ENCODE measurements at places on chromosomes 13 and 19.

DNA sequence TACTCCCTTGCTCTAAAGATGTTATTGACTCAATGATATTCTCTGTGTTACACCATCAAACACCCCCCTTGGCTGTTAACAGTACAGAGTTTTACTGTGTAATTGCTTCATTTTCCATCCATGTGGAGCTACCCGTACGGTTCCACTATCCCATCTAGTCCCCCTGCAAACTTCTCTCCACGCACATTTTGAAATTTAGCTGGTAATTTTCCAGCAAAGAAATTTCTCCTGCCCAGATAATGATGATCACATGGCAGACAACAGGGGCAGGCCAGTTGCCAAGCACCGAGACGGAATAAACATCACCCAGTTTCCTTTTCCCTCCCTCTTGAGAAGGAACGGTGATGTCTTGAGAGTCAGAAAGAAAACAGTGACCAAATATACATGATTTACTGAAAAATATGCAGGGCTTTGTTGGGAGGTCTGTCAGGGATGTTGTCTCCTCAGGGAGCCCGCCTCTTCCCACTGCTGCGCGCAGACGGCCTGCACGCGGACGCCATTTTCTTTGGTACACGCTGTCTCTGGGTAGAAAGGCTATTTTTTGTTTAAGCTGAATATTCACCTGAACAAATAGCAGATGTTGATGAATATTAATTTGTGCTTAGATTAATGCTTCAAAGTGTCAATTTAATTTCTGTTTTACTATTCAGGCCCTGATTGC lies 109.9 kb downstream of the OLFM4 start:
- H3K4me1 ChIP-seq: no peaks in the 10 kb centered on the region
- no peak for DNase-seq
- no peak overlapping the region for H3K4me3 ChIP-seq
- H3K36me3 ChIP-seq: no peaks in the 10 kb centered on the region

DNA sequence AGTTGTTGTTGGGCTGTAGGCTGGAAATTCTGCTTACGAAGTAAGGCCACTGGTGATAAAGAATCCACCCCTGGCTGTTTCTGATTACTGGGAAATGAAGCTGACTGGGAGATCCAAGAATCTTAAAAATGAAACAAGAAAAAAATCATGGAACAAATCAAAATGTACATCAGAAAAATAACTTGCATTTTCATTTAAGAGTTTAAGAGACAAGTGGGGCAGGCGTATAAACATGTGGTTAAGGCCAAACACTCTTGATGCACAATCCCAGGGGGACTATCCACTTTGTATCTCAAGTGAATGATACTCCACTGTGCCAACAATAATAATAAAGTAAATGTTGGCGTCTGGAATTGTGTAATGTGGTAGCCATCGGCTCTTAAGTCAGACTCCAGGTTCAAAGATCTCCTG lies 24.6 kb downstream of the ZMYM5 start:
- DNase-seq: no peak
- H3K36me3 ChIP-seq: peaks cover 23% of the 10 kb centered on the region
- H3K27ac ChIP-seq: no peak overlapping the region
- no peak overlapping the region for H3K4me3 ChIP-seq
- H3K27me3 ChIP-seq: no peaks in the 10 kb centered on the region

DNA sequence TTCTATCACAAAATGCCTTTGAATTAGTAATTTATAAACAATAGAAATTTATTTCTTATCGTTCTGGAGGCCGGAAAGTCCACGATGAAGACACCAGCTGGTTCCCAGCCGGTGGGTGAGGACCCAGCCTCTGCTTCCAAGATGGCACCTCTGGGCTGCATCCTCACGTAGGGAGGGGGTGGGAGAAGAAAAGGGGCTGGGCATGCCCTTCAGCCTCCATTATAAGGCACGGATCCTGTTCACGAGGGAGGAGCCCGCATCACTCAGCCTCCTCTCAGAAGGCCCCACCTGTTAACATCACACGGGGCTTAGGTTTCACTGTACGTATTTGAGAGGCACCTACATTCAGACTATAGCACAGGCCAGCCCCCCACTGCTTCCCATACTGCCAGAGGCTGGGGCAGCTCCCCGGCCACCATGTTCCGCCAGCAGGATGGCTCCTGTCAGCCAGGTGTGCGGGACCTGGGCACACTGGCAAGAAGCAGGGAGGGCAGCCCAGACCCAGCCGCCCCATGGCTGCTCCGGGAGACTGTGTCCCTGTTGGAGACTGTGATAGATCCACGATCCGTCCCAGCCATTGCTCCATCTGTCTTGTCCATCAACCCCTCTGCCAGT lies 131.6 kb downstream of the SOX1 start:
- H3K4me1 ChIP-seq: no peaks in the 10 kb centered on the region
- no peak overlapping the region for H3K4me3 ChIP-seq
- no peaks in the 10 kb centered on the region for H3K36me3 ChIP-seq
- no peak for DNase-seq

DNA sequence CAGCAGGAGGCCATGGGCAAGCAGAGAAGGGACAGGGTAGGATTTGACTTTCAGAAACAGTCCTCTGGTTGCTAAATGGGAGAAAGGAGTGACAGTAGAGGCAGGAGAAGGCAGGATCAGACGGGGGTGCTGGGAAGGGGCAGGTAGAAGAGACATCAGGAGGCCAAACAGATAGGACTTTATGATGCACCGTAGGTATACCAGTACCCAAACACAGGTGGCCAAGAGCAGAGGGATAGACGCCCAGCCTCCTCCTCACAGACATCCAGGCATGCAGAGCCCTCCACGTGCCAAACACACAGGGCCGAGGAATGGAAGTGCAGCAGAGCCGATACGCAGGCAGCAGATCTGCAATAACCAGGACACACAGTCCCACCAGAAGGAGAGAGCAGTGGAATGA lies 1.3 kb upstream of the AXL start:
- H3K27me3 ChIP-seq: no peaks in the 10 kb centered on the region
- no peak overlapping the region for H3K4me3 ChIP-seq
- H3K36me3 ChIP-seq: no peaks in the 10 kb centered on the region
- no peak for DNase-seq

DNA sequence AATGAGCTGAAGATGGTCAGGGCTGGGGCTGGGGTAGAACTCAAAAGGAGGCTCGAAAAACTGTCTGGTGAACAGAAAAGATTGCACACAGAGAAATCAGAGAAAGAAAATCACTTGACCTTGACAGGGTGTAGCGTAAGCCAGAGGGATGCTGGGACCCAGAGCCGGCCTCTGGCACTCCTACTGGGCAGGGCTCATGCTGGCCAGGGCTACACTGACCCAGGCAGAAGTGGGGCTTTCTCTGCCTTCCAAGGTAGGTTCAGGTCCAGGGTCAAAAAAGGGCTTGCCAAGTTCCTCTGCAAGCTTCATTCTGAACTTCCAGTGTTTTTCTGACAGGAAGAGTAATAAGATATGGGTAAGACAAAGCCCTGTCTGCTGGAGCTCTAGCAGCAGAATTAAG lies 56.2 kb downstream of the LATS2 start:
- no peak for DNase-seq
- H3K36me3 ChIP-seq: no peaks in the 10 kb centered on the region
- no peaks in the 10 kb centered on the region for H3K4me1 ChIP-seq

DNA sequence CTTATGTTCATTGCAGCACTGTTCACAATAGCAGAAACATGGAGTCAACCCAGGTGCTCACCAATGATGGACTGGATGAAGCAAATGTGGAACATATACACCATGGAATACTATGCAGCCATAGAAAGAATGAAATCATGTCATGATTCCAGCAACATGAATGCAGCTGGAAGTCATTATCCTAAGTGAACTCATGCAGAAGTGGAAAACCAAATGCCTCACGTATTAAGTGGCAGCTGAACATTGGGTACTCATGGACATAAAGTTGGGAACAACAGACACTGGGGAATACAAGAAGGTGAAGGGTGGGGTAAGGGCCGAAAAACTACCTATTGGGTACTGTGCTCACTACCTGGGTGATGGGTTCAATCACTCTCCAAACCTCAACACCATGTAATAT lies 915.9 kb downstream of the UQCRFS1 start:
- no peak overlapping the region for H3K4me3 ChIP-seq
- no peaks in the 10 kb centered on the region for H3K36me3 ChIP-seq
- DNase-seq: no peak
- no peak overlapping the region for H3K27ac ChIP-seq
- no peaks in the 10 kb centered on the region for H3K4me1 ChIP-seq

DNA sequence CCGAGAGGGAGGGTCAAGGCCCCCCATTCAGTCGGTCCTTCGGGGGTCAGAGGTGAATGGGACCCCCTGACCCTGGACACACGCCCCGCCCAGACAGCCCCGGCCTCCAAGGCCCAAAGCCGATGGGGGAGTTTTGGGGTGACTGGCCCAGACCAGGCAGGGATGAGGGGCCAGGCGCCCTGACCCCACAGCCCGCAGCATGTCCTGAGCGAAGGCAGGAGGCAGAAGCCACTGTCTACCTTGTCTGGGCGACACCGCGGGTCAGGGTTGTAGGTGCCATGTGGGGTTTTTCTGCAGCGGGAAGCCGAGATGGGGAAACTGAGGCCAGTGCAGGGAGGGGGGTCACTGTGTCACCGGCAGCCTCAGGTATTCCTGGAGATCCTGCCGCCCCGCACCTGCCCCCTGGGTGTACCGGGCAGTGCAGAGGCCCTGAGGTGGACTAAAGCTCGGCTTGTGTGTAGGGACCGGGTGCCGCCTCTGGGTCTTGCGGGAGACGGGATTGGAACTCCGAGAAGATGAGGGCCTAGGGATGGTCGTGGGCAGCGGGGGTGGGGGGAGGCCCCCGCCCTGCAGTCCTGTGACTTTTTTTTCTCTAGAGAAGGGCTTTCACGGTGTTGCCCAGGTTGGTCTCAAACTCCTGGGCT lies 8.5 kb downstream of the ARID3A start:
- no peaks in the 10 kb centered on the region for H3K36me3 ChIP-seq
- peaks cover 27% of the 10 kb centered on the region for H3K4me1 ChIP-seq
- H3K27ac ChIP-seq: no peak overlapping the region
- no peaks in the 10 kb centered on the region for H3K27me3 ChIP-seq
- no peak for DNase-seq
- H3K4me3 ChIP-seq: no peak overlapping the region

DNA sequence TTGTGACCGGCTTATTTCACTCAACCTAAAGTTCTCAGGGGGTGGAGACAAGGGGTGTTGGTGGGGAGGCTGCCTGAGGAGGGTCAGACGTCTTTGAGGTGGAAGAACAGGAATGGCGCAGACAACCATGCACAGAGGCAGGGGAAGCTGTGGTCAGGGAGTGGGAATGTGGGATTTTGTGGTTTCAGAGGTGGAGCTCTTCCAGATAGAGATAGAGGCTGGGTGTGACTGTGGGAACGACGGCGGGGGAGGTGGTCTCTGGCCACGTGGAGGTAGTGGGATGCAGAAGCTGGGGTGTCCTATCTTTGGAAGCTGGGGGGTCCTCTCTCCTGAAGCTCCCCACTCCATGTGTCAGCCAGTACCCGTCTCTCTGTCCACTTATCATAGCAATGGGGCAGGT lies 7.8 kb upstream of the KLK14 start:
- no peaks in the 10 kb centered on the region for H3K4me1 ChIP-seq
- H3K27me3 ChIP-seq: no peaks in the 10 kb centered on the region
- H3K4me3 ChIP-seq: no peak overlapping the region
- H3K36me3 ChIP-seq: no peaks in the 10 kb centered on the region

DNA sequence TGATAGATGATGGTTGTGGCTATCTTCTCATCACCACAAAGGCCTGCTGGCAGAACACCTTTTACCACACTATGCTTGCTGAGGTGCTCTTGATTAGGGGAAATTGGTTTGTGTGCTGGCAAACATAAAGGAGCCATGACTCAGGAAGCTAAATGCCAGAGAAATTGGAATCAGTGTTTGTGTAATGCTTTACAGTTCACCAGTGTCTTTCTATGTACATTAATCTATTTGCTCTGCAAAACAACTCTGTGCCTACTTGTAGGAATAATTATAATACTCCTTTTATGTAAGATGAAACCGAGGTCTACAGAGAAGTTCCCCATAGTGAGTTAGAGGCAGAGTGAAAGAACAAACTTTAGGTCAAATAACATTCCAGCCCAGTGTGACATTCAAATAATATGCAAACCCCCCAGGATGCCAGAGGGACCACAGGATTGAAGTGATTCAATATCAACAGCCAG lies 390.5 kb upstream of the HTR2A start:
- no peak overlapping the region for H3K4me3 ChIP-seq
- no peaks in the 10 kb centered on the region for H3K27me3 ChIP-seq
- no peaks in the 10 kb centered on the region for H3K36me3 ChIP-seq
- DNase-seq: no peak

- peaks cover 22% of the 10 kb centered on the region for H3K36me3 ChIP-seq
- no peak for DNase-seq
- no peak overlapping the region for H3K27ac ChIP-seq
- H3K27me3 ChIP-seq: no peaks in the 10 kb centered on the region
- no peak overlapping the region for H3K4me3 ChIP-seq
- H3K4me1 ChIP-seq: peaks cover 61% of the 10 kb centered on the region
Measured at GRCh38 chr19:16581971-16582343, 9.7 kb upstream of the SLC35E1 start.

- no peak overlapping the region for H3K4me3 ChIP-seq
- no peak overlapping the region for H3K27ac ChIP-seq
- H3K36me3 ChIP-seq: no peaks in the 10 kb centered on the region
- H3K27me3 ChIP-seq: no peaks in the 10 kb centered on the region
Measured at GRCh38 chr13:42484386-42484785, 89.6 kb upstream of the TNFSF11 start.

DNA sequence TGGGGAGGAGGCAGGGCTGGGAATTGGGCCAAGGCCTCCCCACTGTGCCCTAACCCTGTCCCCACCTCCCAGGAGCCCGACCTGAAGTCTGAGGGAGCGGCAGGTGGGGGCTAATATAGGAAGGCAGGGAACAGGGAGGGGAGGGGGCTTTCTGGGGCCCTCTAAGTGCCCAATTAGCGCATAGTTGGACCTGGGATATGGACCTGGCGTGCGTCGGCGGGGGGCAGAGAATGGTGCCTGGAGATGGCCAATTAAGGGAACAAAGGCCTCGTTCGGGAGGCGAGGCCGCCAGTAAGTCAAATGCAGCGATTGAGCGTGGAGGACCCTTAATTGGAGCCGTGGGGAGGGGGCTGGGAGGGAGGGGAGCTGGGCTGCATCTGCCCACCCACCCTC lies at the start of gene C19orf85:
TSS of gene C19orf85 (minus strand) at position 90 of the 393 bp plus-strand sequence. CDS start 197 bp downstream, outside the sequence.
- no peaks in the 10 kb centered on the region for H3K27me3 ChIP-seq
- no peak for DNase-seq
- no peak within 1 kb of the TSS for H3K4me3 ChIP-seq
- no peaks in the 10 kb centered on the region for H3K36me3 ChIP-seq

GRCh38 chr13:48411147-48411794 lies 1.6 kb downstream of the LPAR6 start:
- peak overlapping the region; percentile 84 for H3K27ac ChIP-seq
- no peaks in the 10 kb centered on the region for H3K27me3 ChIP-seq
- peak overlapping the region; percentile 90 for H3K4me3 ChIP-seq
- H3K4me1 ChIP-seq: peaks cover 66% of the 10 kb centered on the region
- DNase-seq: no peak

DNA sequence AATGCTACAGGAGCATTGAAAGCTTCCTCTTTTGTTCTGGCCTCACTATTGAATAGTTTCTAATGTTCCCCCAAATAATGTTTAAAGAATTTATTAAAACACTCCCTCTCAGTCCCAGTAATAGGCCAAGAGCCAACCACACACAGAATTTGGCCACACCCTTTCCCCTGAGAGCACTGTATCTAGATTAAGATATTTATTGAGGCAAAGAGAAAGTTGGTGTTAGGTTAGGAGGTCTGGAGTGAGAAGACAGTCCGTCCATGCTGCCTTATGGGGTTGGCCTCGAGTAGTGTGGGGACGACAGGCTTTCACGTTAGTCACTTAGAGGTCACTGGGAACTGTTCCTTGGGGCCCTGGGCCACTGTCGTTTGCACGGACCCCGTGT lies 122.9 kb upstream of the RNF113B start:
- H3K27me3 ChIP-seq: no peaks in the 10 kb centered on the region
- H3K27ac ChIP-seq: no peak overlapping the region
- H3K36me3 ChIP-seq: no peaks in the 10 kb centered on the region
- no peaks in the 10 kb centered on the region for H3K4me1 ChIP-seq
- no peak overlapping the region for H3K4me3 ChIP-seq

Data from CD4-positive, alpha-beta memory T cell (primary cell).